ENCODE measurements at places on chromosomes 1 and 21.

- DNase-seq, result no peak
These were observed 10.2 kb downstream of the SH3BP5L start for GRCh38 chr1:248815407-248816034.

- DNase-seq, result no peak
These were observed 3.2 kb upstream of the ARTN start for GRCh38 chr1:43930168-43930948.

GRCh38 chr1:227428803-227429202 is 110.5 kb upstream of the CDC42BPA start:
- DNase-seq, result no peak

DNA sequence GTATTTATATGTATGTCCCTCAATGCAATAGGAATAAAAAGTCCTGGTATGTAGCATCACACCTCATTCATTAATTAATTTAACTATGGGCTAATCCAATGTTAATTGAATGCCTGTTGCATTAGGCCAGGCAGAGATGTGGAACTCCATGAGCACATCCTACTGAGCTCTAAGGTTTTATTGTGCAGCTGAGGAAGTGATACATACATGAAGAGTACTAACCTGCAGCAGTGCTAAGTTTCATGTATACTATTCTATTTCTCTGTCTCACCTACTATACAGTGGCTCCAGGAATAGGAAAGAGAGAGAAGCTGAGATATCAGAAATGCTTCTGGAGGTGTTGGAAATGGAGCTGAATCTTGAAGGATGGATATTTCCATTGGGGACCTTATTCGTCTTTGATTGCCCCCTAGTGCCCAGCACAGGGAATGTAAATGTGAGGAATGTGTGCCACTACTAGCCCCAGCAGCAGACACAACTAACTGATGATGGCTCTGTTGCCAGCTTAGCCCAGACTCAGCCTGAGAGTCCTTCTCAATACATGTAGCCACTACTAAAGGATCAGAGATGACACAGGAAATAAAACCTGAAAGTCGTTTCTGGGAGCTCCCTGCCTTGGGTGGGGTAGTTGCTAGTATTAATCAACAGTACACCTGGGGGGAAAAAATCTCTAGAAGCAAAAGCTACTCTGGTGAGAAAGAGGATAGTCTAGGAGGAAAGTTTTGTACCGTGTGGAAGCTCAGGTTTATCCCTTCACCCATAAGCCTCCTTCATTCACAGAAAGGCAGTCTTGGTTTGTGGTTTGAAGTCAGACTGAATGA is 173.3 kb upstream of the FOXD3 start:
- no peak for DNase-seq

GRCh38 chr1:173202424-173203145 is 4.5 kb downstream of the TNFSF4 start:
- DNase-seq, result no peak

- DNase-seq, result no peak
These were observed 84.1 kb upstream of the SELENON start for GRCh38 chr1:25715888-25716287.

- no peak for DNase-seq
These were observed 159.6 kb downstream of the NFIA start for GRCh38 chr1:61241973-61242381.

DNA sequence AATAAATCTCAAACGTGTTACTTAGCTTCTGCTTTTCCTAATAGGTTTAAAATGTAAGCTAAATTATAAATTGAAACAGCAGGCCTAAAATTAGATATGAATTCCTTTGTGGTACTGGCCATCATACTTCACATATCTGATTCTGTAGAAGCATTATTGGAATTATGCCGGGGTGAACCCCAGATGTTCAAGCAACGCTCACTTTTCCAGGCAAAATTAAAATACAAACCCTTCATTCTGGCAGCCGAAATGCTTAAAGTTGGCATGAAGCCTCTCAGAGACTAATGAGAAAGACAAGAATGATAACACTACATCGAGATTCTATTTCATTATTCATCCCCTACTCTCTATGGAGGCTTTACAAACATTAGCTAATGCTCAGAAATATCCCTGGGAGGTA is 1352.7 kb upstream of the ADGRL2 start:
- no peak for DNase-seq

GRCh38 chr1:111570781-111571181 is 48.8 kb upstream of the RAP1A start:
- DNase-seq, result no peak

GRCh38 chr1:226985839-226986463 is 45.9 kb downstream of the COQ8A start:
- no peak for DNase-seq

DNA sequence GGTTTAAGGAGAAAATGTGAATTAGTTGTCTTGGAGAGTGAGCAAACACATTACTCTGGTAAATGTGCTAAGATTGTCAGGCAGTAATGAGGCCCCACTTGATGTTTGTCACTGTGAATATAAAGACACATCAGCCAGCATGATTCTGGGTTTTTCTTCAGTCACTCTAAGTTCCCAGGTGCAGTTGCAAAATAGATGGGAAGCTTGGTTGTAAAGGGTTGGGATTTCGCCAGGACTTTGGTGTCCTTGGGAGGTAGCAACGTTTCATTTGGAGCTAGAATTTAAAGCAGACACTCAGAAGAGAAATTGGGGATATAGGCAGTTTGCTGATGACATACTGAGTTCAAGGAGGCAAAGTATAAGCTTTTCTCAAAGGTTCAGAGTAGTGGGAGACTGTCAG is 154.3 kb downstream of the MAST2 start:
- DNase-seq, result no peak

GRCh38 chr21:43758811-43759210 is 17.3 kb downstream of the CSTB start:
- DNase-seq, result no peak

GRCh38 chr1:27741121-27741520 is 15.4 kb downstream of the FAM76A start:
- no peak for DNase-seq

DNA sequence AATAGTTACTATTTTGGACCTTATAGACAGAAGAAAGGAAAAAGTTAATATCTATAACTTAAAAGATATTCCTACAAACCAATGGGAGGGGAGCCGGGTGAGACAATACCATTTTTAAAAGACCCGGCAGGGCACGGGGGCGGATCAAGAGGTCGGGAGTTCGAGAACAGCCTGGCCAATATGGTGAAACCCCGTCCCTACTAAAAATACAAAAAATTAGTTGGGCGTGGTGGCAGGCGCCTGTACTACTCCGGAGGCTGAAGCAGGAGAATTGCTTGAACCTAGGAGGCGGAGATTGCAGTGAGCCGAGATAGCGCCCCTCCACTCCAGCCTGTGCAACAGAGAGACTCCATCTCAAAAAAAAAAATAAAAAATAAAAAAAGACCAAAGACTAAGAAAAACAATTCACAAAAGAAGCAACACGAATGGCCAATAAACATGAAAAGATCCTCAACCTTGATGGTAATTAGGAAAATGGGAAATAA is 1.2 kb upstream of the PSMB2 start:
- no peak for DNase-seq

GRCh38 chr1:48414264-48414663 is 57.7 kb downstream of the SPATA6 start:
- DNase-seq, result no peak

- no peak for DNase-seq
These were observed 148.2 kb downstream of the NFIA start for GRCh38 chr1:61230523-61230922.

GRCh38 chr1:20185834-20186782 is at the start of the genes PLA2G2C and UBXN10:
PLA2G2C (minus strand) TSS chr1:20186518; CDS start chr1:20177363, 9,155 bp downstream.
UBXN10 (plus strand) TSS chr1:20186096; CDS start chr1:20190562, 4,466 bp downstream.
- DNase-seq, result no peak

DNA sequence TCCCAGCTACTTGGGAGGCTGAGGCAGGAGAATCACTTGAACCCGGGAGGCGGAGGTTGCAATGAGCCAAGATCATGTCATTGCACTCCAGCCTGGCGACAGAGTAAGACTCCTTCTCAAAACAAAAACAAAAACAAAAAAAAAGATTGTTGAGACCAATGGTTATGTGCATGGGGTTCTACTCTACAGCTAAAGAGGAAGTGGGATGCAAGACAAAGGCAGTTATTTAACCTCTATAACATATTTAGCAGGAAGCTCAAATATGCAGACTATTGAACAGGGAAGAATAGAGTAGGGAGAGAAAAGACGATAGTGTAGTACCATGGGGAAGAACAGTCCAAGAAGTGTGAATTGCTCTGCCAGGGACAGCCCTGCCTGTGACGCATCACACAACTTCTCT is 227.7 kb downstream of the SMYD3 start:
- no peak for DNase-seq

DNA sequence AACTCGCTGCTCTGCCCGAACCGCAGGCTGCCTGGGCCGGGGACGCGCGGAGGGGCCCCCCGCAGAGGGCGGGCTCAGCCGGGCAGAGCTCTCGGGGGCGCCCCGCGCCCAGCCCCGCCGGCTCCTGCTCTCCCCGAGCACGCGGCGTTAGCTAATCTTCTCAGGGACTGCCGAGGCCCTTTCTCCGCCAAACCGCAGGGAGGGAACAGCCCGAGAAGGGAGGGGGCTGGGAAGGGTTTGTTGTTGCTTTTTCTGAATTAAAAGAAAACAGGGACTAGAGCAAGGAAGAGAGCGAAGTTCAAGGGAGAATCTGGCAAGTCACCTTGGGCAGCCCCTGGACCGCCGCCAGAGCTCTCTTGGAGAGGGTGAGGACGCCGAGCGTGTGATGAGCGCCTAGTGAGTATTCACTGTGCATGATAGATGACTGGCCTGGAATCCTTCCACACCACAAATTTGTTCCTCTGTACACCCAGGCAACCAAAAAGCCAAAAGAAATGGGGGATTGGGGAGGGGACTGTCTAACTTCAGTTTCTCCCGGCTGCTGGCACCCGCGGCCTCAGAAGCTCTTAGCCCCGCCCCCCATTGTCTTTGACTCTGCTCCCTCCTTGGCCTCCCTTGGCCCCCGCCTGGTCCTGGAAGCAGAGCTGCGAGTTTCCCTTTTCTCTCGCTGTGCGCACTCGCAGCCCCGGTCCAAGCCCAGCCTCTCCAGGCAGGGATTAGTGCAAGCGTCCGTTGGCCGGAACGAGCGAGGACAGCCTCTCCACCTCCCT is 19.7 kb upstream of the LMX1A start:
- DNase-seq, result no peak

DNA sequence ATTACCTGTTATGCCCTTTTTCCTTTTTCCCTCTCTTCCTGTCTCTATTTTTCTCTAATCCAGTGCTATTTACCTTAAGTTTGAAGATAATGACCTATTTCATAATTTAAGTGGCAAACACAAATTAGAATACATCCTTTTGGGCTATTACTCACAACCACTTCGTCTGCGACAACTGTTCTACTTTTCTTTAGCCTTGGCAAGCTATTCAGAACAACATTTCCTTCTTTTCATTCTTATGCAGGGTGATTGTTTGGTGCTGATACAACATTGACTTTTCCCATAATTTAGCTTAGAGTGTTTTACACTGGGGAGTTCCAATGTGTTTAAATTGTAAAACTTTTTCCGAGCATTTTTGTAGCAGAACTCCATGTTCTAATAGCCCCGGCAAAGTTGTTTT is 86.6 kb upstream of the S1PR1 start:
- DNase-seq, result no peak

DNA sequence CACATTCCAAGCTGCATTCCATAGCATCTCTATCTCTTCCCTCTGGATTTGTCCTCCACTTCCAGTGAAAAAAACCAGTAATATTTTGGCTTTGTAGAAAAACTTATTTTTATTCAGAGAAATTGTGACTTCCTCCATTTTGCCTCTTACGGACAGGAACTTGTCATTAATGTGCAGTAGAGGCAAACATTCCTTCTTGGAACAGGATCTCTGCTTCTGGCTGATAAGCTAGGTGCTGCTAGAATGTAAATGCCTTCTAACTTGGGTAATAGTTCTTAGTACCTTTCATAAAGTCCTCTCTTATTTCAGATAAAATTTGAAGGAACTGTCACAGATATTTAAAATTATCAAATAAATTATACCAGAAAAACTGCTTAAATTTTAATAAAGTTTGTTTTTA is 707.8 kb downstream of the USP25 start:
- no peak for DNase-seq

DNA sequence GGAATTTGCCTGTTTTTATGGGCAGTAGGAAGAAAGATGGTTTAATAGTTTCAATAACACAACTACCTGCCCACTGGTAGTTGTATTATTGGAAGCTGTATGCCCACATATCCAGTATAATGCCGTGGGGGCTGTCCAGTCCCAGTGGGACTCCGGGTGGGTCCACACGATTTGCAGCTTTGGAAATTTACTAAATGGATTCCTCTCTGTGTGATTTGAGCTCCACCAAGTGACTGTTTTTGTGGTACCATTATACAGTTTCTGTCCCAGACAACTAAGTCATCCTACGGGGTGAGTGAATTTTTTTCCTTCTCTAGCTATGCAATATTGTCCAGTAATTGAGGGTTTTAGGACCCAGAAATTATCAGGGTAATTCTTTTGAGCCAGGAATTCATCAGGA is 86.8 kb downstream of the PLA2G4A start:
- DNase-seq, result no peak

DNA sequence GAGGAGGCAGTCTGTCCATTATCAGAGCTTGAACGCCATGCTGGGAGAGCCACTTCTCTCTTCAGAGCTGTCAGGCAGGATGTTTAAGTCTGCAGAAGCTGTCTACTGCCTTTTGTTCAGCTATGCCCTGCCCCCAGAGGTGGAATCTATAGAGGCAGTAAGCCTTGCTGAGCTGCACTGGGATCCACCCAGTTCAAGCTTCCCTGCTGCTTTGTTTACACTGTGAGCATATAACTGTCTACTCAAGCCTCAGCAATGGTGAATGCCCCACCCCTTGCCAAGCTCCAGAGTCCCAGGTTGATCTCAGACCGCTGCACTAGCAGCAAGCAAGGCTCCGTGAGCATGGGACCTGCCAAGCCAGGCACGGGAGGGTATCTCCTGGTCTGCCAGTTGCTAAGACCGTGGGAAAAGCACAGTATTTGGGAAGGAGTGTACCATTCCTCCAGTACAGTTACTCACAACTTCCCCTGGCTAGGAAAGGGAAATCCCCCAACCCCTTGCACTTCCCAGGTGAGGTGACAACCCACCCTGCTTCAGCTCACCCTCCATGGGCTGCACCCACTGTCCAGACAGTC is 32.5 kb downstream of the RGS13 start:
- no peak for DNase-seq

- no peak for DNase-seq
These were observed 5.0 kb downstream of the PCNX2 start for GRCh38 chr1:233290396-233291034.

Data from cortex of kidney (tissue), 1 donor.